Astrocyte (in vitro differentiated cells and primary cell): ENCODE measurements at places on chromosomes 3 and 15.

- peaks cover 21% of the 10 kb centered on the region for H3K4me1 ChIP-seq
- peak overlapping the region; percentile 76 for H3K27ac ChIP-seq
- H3K27me3 ChIP-seq, result no peaks in the 10 kb centered on the region
- no peak overlapping the region for H3K4me3 ChIP-seq
These were observed 148.8 kb upstream of the TRIM42 start for GRCh38 chr3:140529096-140529495.

DNA sequence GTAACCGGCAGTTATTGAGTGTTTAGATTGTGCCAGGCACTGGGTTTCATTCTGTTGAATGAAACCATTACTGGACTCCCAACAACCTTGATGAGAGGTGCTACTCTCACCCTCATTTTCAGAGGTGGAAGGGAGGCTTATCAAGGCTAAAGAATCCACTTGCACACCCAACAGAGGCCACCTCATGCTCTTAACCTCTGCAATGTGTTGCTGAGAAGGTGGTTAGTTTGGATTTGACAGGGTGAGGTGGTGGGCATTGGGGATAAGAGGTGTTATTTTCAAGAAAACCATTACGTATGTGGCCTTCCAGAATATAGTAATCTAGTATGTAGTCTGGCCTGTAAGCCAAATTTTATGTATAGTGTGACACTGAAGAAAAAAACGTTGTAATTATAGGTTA, 73.1 kb downstream of the FHIT start:
- H3K36me3 ChIP-seq, result no peaks in the 10 kb centered on the region
- no peak overlapping the region for H3K27ac ChIP-seq
- H3K27me3 ChIP-seq, result no peaks in the 10 kb centered on the region
- no peak overlapping the region for H3K4me3 ChIP-seq

DNA sequence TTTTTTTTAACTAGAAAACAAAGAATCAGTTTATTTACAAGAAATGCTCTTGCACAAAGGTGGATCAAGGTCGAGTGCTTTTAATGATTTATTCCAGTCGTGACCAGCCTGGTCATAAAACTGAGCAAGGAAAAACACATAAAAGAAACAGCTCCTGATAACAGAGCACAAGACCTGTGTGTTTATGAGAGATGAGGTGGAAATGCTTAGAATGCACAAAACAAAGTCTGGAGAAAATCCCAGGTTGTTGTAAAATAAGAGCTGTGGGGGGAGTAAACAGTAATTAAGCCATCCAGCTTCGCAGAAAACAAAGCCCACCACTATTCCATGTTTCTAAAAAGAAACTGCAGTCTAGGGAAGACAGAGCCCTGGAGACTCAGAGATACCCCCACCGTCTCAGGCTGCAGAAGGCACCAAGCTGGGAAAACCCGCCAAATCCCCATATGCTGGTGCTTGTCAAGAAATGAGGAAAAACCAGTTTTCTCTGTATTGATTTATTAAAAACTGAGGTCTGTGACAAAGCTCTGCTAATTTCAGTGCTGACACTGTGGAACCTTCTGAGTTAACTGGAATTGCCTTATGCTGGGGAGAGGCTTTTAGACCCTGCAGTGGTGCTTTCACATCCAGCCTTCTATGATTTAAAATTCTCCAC, 139.3 kb downstream of the ADAMTS17 start:
- no peaks in the 10 kb centered on the region for H3K36me3 ChIP-seq
- H3K4me1 ChIP-seq, result peaks cover 7% of the 10 kb centered on the region
- H3K27me3 ChIP-seq, result peaks cover 17% of the 10 kb centered on the region
- no peak for DNase-seq
- no peak overlapping the region for H3K4me3 ChIP-seq
- no peak overlapping the region for H3K27ac ChIP-seq

DNA sequence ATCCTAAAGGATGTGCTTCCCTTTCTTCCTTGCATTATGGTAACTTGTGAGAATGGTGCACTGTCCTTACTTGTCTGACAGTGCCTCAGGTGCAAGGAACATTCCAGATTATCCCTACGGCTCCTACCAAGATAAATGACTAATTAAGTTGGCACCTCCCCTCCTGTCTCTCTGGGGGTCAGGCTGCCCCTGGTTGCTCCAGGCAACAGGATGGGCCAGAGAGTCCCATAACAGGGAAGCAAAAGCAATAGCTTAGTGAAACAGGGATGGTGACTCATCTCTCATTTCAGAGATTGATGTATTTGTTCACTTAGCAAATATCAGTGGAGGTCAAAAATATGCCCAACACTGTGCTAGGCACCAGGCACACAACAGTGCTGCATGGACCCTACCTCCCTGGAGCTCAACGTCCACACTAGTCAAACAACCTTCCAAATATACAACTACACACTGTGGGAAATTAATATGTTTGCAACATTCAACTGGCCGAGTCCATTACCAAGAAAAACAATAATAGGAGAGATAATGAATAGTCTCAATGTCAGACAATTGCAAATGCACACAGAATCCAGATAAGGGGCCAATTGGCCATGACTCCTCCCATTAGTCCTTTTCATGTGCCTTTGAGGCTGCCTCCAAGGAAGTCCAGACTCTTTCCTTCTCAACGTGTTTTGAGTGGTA, 249.0 kb downstream of the TLE3 start:
- H3K27me3 ChIP-seq, result no peaks in the 10 kb centered on the region
- no peak for DNase-seq
- peaks cover 19% of the 10 kb centered on the region for H3K4me1 ChIP-seq
- no peaks in the 10 kb centered on the region for H3K36me3 ChIP-seq
- no peak overlapping the region for H3K4me3 ChIP-seq
- no peak overlapping the region for H3K27ac ChIP-seq

GRCh38 chr15:69472046-69472445, 19.4 kb downstream of the RPLP1 start:
- H3K36me3 ChIP-seq, result no peaks in the 10 kb centered on the region
- H3K27ac ChIP-seq, result no peak overlapping the region
- H3K4me1 ChIP-seq, result peaks cover 29% of the 10 kb centered on the region
- no peak for DNase-seq
- no peak overlapping the region for H3K4me3 ChIP-seq

DNA sequence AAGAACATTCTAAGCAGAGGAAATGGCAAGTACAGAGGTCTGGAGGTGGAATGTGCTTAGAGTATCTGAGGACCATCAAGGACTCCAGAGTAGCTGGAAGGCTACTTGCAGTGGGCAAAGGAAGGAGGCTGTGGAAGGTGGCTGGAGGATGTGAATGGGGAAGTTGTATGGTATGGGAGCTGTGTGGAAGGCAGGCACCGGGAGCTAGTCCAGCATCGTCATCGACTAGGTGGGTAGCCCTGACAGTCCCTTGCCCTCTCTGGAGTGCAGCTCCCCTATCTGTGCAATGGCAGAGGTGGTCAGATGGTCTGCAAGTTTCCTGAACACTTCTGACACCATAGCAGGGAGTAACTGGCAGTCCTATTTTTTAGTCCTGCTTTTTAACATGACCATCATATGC, 19.3 kb downstream of the CCDC13 start:
- no peak overlapping the region for H3K27ac ChIP-seq
- no peaks in the 10 kb centered on the region for H3K36me3 ChIP-seq
- no peak for DNase-seq
- no peak overlapping the region for H3K4me3 ChIP-seq

DNA sequence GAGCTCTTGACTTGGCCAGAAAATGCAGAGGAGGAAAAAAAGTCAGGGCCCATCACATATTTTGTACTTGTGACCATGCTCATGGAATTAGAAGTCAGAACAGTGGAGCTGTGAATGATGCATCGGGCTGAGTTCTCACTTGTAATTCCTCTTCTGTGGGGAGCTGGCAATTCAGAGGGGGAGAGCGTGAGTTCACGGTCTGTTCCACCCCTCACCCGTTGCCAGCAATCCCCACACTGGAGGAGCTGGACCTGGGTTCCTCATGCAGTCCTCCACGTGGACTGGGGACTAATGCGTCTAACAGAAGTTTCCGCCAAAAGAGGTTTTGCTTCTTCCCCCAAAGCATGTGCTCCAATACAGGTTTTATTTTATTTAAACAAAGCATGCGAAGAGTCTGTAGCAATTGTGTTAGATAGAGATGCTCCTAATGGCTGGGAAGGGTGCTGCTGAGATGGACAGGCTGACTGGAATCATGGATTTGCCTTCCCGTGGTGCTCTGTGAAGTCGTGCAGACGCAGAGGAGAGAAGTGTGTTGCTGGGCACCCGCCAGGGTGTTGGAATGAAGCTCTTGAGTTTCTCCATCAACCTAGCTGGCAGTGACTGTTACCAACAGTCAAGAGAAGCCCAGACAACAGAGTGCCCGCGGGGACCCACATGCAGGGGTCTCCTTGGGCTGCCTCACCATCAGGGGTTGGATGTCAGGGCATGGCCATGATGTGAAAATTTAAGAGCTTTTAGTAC, 77.4 kb upstream of the PCSK6 start:
- no peak overlapping the region for H3K27ac ChIP-seq
- H3K4me1 ChIP-seq, result peaks cover 11% of the 10 kb centered on the region
- no peaks in the 10 kb centered on the region for H3K27me3 ChIP-seq

- H3K4me3 ChIP-seq, result no peak overlapping the region
- H3K36me3 ChIP-seq, result no peaks in the 10 kb centered on the region
- no peaks in the 10 kb centered on the region for H3K4me1 ChIP-seq
- H3K27ac ChIP-seq, result no peak overlapping the region
- peak; percentile 46 for DNase-seq
- no peaks in the 10 kb centered on the region for H3K27me3 ChIP-seq
These were observed 243.4 kb upstream of the GADL1 start for GRCh38 chr3:31137718-31138465.

- no peaks in the 10 kb centered on the region for H3K27me3 ChIP-seq
- H3K36me3 ChIP-seq, result no peaks in the 10 kb centered on the region
- H3K4me3 ChIP-seq, result no peak overlapping the region
- no peak for DNase-seq
- H3K27ac ChIP-seq, result peak overlapping the region; percentile 41
- no peaks in the 10 kb centered on the region for H3K4me1 ChIP-seq
These were observed 326.1 kb downstream of the UNC13C start for GRCh38 chr15:54304321-54304720.

DNA sequence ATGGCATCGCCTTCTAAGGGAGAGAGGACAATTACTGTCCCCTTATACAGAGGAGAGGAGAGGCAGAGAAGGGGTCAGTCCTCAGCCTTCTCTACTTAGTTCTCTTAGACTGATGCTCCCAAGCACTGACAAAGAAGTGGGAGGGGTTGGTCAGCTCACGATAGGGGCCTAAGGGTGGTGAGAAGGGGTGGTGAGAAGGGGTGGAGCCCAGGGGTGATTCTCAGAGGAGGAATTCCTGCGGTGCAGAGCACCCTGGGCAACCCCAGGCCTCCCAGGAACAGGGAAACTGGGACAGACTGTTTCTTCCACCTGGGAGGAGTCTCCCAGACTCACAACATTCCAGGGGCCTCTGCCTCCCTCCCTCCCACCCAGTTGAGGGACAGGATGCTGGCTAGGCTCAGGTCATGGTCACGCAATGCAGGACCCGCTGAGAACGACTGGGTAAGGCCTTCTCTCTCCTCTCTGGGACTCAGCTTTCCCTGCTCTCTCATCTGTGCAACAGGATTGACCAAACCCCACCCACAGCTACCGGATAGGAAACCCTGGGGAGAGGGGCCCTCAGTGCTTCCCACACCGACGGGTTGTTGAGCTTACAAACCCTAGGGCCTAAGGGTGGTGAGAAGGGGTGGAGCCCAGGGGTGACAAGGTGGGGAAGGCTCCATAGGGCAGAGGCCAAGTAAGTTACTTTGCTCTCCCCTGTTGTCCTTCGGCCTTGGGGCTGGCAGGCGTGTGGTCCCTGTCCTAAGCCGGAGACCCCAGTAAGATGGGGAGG, 1.5 kb downstream of the TPRA1 start:
- peak; percentile 72 for DNase-seq
- H3K36me3 ChIP-seq, result no peaks in the 10 kb centered on the region
- H3K27ac ChIP-seq, result peak overlapping the region; percentile 88
- H3K4me3 ChIP-seq, result peak overlapping the region; percentile 84

GRCh38 chr3:122014741-122015140, 7.3 kb downstream of the ILDR1 start:
- no peak overlapping the region for H3K4me3 ChIP-seq
- H3K4me1 ChIP-seq, result no peaks in the 10 kb centered on the region
- H3K27me3 ChIP-seq, result peaks cover 6% of the 10 kb centered on the region
- DNase-seq, result no peak

DNA sequence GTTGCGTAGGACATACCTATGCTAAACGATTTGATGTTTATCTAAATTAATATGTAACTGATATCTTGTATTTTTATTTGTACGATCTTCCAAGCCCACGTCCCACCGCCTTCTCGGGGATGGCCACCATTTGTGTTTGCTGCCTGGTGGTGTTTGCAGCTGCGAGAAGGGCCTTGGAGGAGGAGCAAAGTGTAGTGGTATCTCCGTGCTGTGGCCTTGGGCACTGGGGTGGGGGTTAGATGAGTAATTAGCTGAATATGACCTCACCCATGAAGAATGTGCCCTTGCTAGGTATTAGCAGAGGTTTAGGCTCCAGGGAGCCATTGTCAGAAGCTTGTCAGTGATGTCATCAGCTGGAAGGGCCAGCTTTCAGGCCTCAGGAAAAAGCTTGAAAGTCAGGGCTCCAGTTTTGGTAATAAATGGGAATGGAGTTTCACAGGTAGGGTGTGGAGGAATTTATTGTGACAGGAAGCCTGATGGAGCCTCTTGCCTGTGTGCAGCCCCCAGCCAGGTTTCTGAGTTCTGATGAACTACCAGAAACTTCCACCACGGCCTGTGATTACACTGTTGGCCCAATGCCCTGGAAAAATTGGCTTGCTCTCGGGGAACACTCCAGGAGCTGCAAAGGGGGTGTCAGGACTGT, 41.0 kb downstream of the FLNB start:
- peaks cover 75% of the 10 kb centered on the region for H3K4me1 ChIP-seq
- H3K36me3 ChIP-seq, result no peaks in the 10 kb centered on the region
- H3K4me3 ChIP-seq, result peak overlapping the region; percentile 30
- H3K27ac ChIP-seq, result peak overlapping the region; percentile 93

DNA sequence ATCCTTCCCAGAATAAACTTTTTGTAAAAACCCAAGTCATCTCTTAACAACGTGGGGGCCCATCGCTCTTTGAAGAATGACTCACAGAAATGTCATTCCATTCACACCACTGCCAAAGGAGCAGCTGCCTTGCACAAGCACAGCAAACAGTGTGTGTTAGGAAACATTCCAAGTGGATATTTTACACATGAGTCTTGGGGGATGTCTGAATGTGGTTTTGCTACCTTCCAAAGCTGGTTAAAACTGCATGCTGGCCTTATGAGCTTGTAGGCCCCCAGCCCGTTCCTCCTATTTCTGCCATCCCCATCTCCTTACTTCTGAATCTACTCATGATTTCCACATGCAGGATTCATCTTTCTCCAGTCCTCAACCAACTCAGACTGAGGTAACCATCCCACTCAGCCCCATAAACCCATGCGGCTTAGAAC, 130.8 kb downstream of the CPNE4 start:
- no peaks in the 10 kb centered on the region for H3K27me3 ChIP-seq
- H3K36me3 ChIP-seq, result no peaks in the 10 kb centered on the region
- H3K4me3 ChIP-seq, result no peak overlapping the region
- H3K4me1 ChIP-seq, result peaks cover 12% of the 10 kb centered on the region

DNA sequence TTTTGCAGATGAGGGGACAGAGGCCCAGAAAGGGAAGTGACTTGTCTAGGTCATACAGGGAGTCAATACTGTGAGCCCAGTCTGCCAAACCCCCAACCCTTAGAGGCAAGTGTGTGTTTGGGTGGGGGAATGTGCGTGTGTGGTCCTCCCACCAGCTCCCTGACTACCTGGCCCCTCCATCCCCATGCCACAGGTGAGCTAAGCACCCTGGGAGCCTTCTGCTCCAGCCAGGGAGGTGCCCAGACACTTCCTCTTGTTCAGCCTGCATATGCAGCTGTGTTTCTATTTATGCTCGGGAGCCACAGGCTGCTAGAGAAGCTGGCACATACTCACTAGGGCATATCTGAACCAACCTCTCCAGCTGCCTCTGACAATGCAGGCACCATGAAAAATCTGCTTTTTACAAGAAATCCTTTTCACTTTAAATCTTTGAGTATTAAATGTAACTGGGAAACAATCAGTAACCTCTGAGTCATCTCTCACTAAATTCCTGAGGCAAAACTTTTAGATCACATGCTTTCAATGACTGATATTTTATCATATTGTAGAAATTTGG, 20.7 kb downstream of the TBC1D2B start:
- no peak overlapping the region for H3K4me3 ChIP-seq
- H3K36me3 ChIP-seq, result peaks cover 7% of the 10 kb centered on the region
- H3K27ac ChIP-seq, result peak overlapping the region; percentile 57
- H3K27me3 ChIP-seq, result no peaks in the 10 kb centered on the region
